ENCODE measurements at places on chromosomes 3 and 15.

DNA sequence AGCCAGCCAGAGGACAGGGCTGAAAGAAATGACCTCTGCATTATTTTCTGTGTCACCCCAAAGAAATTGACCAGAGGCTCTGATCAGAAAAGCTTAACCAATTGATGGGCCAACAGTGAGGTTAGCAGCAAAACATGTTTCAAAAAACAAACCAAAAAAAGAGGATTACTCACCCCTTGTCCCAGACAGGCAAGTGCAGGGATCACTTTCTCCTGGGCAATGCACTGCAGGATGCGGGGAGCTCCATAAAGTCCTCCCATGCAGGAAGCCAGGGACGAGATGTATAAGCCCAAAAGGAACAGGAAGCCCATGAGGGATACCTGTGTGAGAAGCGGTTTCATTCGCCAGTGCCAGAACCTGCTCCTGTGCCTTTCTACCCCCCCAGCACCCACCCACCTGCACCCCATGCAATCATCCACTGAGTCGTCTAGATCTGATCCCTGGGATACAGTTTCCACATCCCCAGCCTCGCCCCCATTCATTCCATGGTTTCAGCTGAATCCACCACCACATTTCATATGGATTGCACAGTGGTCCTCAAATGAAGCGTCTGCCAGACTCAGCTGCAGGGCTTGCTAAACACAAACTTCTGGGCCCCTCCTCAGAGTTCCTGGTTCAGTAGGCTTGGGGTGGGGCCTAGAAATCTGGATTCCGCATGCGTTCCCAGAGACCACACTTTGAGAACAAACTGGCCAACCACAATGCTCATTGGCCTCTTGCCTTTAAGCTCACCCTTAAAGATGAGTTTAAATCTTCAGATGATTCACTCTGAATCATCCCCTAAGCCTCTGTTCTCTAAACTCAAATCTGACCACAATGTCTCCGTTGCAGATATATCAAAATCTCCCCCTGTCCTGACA lies 54.4 kb upstream of the HEG1 start:
- DNase-seq, result no peak

- DNase-seq, result no peak
Observed at GRCh38 chr15:71807125-71807629, 3.2 kb upstream of the NR2E3 start.

GRCh38 chr3:120348065-120348990 lies 826 bp downstream of the LRRC58 start:
- DNase-seq, result peak; percentile 40

DNA sequence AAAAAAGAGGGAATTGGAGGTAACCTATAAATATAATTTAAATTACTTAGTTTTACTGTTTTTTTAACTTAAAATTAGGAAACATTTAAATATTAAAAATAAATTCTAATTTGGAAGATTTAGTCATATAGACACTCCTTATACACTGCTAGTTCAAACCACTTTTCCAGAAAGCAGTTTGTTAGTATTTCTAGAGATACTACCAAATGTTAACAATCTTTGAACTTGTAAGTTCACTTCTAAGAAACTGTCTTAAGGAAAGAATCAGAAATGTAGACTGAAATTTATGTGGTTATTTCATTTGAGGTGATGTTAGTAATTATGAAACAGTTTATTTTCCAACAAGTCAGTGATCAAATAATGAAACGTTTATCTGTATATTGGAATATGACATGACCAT lies 22.7 kb downstream of the CTDSPL2 start:
- DNase-seq, result no peak

DNA sequence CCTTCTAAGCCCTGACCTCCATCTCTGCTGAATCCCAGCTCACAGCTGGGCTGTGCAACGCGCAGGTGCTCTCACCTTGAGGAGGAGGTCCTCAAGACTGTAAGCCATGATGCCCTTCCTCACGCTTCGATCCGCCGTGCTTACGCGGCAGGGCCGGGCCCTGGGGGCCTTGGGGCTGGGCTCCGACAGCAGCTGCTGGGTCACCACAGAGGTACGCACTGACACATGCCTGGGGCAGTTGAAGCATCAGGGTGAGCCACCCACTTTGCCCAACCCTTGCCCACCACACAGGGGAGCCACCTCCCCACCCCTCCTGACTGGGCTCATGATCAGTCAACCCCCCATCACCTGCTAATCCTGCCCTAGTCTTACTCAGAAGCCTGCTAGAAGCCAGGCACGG lies 3.1 kb downstream of the CIDEC start:
- no peak for DNase-seq
